Naive thymus-derived CD8-positive, alpha-beta T cell (primary cell): ENCODE measurements at places on chromosomes 7 and 10.

DNA sequence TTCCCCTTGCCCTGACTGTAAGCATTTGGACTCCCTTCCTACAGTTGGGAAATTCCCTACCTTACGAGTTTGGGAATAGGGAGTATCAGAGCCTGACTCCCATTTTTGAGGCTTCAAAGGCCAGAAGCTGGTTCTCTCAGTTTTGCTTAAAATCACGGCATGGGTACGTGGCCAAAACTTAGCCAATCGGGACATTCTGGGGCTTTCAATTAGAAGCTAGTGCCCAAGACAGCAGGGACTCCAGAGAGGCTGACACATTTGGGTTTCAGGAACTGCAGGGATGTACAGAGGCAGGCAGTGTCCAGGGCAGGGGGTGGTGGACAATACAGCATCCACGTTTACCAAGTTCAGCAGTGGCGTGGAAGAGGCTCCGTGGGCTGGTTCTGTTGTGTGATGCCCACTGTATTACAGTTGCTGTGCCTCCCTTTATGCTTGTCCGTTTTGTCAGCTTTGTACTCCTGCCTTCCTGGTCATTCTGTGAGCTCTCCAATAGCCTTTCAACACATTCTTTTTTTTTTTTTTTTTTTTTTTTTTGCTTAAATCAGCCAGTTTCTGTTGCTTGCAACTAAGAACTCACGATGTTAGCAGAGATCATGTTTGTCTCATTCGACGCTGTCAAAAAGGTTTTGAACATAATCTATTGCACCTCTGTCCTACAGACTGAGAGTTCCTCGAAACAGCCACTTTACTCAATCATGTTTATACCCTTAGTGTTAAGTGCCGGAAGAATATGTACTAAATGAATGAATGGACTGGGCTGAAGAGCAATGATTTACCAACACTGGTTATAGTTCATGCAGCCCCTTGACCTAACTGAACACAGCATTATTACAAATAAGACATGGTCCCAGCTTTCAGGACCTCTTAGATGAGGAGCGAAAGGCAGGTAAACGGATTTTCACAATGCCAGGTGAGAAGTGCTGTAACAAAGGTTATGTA is 1.1 kb downstream of the GGCT start:
- no peak for DNase-seq

DNA sequence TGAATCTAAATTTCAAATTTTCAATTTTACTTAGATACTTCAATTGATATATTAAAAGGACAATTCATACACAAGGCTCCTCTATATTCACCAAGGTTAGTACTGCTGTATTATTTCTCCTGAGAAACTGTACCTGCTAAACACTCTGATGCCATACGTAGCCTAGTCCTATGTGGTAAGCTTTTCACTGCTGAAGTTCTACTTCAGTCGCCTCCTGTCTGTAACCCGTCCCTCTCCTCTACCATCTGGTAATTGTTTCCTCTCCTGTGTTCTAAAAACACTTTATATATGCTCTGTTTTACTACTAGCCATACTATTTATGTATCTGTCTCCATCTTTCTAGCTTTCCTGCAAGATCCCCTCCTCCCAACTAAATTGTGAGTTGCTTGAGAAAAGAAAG is 20.2 kb downstream of the PDZD8 start:
- DNase-seq: no peak

- DNase-seq: no peak
Measured at GRCh38 chr10:34698248-34698831, 116.8 kb downstream of the PARD3 start.

DNA sequence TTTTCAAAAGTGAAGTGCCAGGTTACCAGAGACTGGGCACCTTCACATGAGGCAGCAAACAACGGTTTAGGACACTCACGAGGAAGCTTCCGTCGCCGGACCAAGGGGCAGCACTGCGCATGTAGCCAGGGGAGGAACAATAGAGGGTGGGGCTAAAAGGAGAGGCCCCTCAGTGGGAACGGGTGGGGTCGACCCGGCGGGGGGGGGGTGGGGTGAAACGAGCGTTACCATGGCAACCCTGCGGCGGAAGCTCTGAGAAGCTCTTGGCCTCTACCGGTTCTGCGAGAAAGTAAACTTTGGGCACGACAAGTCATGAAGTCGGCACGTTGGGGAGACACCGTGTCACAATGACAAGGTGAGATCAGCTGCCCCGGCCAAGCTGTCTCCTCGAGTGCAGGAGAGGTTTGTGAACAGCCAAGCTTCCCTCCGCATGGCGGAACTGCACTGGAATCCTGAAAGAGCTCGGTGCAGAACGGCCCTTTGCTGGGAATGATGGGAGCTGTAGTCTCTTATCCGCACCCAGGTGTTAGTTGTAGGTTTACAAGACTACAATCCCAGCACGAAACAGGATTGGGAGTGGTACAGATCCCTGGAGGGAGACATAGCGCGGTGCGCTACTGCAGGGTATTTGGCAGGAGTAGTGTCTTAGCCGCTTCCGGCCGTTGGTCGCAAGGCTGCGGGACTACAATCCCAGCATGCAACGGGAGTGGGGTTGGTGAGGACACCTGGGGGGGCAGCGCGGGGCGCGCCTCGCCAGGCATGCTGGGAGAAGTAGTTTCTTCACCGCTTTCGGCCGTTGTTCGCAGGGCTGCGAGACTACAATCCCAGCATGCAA is 72.8 kb upstream of the ZNF722 start:
- DNase-seq: peak; percentile 97

GRCh38 chr7:112410092-112410491 is 40.2 kb upstream of the IFRD1 start:
- DNase-seq: no peak

DNA sequence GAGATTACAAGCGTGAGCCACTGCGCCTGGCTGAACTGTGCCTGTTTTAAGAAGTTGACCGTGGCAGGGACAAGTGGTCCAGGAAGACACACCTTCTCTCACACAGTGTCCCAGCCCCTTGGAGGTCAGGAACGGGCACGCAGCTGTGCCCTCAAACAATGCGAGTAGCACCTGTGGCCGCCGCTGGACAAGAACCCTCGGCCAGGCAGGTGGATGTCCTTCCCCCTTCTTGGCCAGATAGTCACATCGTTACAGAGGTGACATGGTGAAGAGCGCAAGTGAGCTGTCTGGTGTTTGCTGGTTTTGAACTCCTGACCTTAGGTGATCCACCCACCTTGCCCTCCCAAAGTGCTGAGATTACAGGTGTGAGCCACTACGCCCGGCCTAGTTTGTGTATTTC is 8.8 kb downstream of the ZFAND2A start:
- no peak for DNase-seq

DNA sequence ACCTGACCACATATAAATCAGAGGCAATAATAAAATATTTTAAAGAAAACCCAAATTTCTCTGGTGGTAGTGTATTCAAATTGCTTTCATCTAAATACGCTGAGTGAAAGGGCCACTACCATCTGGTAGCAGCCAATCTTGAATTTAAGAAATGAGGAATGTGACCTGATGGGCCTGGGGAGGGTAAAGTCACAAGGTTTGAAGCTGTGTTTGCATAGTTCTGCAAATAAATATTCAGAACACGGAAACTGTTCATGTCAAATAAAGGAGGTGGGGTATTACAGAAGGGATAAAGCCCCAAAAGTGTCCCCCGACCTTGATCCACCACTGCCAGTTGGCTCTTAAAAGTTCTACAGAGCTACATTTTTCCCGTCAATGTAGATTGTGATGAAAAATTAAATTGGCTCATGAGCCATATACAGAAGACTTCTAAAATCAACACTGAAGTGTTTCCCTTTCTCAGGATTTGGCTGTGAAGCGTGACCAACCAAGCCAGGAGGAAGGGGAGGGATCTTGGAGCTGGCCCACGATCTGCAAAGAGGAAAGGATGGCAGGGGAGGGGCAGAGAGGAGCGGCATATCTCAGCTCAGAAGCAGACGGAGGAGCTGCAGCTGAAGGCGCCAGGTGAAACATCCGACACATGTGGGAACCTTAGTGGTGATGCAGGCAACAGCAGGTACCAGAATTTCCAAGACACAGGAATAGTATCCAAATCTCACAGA is 39.6 kb downstream of the MPP7 start:
- DNase-seq: no peak

- no peak for DNase-seq
Measured at GRCh38 chr7:156073366-156074052, 261.2 kb upstream of the SHH start.

DNA sequence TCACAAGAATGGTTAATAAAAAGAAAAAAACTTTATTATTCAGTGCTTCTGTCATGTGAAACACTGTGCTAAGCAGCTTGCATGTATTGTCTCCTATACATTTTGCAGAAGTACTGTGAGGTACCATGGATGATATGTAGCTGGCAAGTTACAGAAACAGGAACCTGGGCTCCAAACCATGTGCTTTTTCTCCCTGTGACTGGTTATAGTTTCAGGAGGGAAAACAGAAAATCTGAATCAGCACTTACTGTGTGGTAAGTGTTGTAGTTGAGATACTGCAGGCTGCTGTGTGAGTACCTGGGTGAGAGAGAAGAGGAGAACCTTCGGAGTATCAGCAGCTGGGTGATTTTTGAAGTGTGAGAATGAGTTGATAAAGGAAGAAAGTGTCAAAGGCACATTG is 285.0 kb downstream of the SUGCT start:
- DNase-seq: no peak

GRCh38 chr10:85193796-85194195 is 865.4 kb downstream of the CCSER2 start:
- DNase-seq: no peak

- DNase-seq: no peak
Measured at GRCh38 chr10:72886621-72887020, 6.9 kb upstream of the OIT3 start.

DNA sequence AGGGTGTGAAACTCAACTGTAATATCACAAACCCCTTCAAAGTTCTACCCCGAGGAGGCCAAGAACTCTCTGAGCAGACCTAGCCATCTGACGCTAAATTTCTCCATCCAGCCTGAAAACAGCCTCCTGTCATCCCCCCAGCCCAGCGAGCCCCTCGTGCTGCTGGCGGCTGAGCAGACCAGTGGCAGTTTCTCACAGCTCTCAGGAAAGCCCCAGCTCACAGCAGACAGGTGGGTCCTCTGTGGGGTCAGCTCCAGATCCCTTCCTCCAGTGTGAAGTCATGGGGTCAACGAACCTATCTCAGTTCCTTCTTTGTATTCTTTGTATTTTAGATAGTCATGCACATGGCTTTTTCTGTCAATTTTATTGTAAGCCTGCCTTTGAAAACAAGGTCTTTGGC is 7.8 kb downstream of the GARIN1A start:
- DNase-seq: no peak

DNA sequence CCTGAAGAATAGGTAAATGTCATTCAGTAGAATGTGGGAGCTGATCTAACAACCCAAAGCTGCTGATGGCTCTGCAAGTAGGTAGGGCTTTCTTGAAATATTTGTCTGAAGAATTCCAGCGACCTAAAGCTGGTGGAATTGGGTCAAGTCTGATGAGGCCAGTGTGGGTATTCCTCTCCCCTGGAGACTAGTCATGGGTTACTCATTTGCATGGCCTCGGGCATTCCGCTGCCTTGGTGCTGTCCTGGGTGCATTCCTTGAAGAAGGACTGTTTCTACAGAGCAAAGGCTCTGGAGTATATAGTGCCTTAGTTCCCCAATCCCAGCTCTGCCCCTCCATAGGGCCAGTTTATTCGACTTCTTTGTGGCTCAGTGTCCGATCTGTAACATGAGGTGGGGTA is 19.2 kb downstream of the PDK4 start:
- DNase-seq: no peak

DNA sequence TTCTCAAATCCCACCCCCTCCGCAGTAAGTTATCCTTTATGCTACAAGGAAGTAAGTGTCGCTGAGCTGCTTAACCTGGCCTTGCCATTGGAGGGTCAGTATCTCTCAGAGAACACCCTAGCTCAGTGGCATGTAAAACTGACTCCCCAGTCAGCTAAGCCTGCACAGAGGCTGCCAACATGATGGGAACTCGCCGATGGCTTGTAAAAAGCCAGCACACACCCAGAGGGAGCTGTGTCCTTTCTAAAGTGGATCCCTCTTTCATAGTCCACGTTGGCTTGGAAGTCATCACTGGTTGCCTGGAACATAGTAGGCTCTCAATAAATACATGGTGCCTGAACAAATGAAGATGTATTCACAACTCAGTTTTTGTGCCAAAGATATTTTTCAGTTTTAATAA is 249.1 kb upstream of the YAE1 start:
- no peak for DNase-seq

- no peak for DNase-seq
Measured at GRCh38 chr10:116771101-116771958, 29.0 kb upstream of the HSPA12A start.

- DNase-seq: peak; percentile 10
Measured at GRCh38 chr10:22002591-22003176, 846 bp downstream of the DNAJC1 start.

- no peak for DNase-seq
Measured at GRCh38 chr7:143391462-143392404, 10.6 kb downstream of the ZYX start.

GRCh38 chr7:39414224-39415035 is 151.8 kb upstream of the YAE1 start:
- peak; percentile 34 for DNase-seq

GRCh38 chr10:61337741-61338140 is 115.4 kb downstream of the TMEM26 start:
- DNase-seq: no peak

- DNase-seq: no peak
Measured at GRCh38 chr7:47211519-47211973, 370.4 kb downstream of the TNS3 start.
